Hair follicular keratinocyte (primary cell): ENCODE measurements at places on chromosomes 4 and X. TPM values are rescaled to one million over a fixed set of nuclear protein-coding genes. Genes with fewer than 3 reads are reported as not detected.

The SPRY1 gene
- total RNA-seq: 3.1 and 4.6 TPM in 2 replicates

The PAGE2B gene
- total RNA-seq: not detected in 2 replicates

The TLR10 gene
- not detected in 2 replicates for total RNA-seq

The BTC gene
- total RNA-seq: 0.23 and 0.47 TPM in 2 replicates

The RHOXF2B gene
- not detected in 2 replicates for total RNA-seq

The NEUROG2 gene
- not detected in 2 replicates for total RNA-seq

The SLC2A9 gene
- total RNA-seq: 59.2 and 68.3 TPM in 2 replicates
